H1 (cell line): ENCODE measurements at places on chromosomes 2 and 18. TPM values are rescaled to one million over a fixed set of nuclear protein-coding genes. Genes with fewer than 3 reads are reported as not detected.

GRCh38 chr18:26696786-26697185 lies 148.4 kb upstream of the KCTD1 start:
- H3K4me1 ChIP-seq, result no peaks in the 10 kb centered on the region
- no peak overlapping the region for H3K4me3 ChIP-seq
- H3K36me3 ChIP-seq, result no peaks in the 10 kb centered on the region
- DNase-seq, result no peak
- no peak overlapping the region for H3K27ac ChIP-seq
- H3K27me3 ChIP-seq, result peaks cover 34% of the 10 kb centered on the region

- H3K27ac ChIP-seq, result no peak overlapping the region
- DNase-seq, result no peak
- H3K4me3 ChIP-seq, result no peak overlapping the region
- no peaks in the 10 kb centered on the region for H3K27me3 ChIP-seq
- H3K36me3 ChIP-seq, result no peaks in the 10 kb centered on the region
- peaks cover 3% of the 10 kb centered on the region; the same call in 1 of the 2 replicates for H3K4me1 ChIP-seq
These were observed 988.2 kb upstream of the CDH2 start for GRCh38 chr18:29164993-29165599.

DNA sequence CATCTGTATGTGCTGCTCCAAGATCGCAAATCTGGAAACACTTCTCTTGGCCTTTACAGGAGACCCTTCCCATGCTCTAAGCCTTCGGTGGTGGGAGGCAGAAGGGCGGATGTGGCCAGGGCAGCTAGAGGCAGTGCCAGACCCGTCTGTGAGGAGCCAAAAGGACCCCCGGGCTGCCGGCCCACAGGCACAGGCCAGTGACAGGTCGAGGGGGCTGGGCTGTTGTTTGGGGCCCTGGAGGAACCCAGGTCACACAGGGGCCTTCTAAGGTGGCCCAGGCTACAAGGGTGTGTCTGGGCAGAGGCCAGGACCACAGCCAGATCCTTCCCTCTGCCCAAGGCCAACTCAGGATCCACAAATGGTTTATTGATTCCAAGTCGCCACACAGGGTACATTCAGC lies 49.4 kb downstream of the SLC66A2 start:
- no peak overlapping the region for H3K27ac ChIP-seq
- peaks cover 25% of the 10 kb centered on the region for H3K36me3 ChIP-seq
- H3K4me1 ChIP-seq, result no peaks in the 10 kb centered on the region
- no peak overlapping the region for H3K4me3 ChIP-seq
- peak; percentile 33 for DNase-seq
- no peaks in the 10 kb centered on the region for H3K27me3 ChIP-seq

- H3K27me3 ChIP-seq, result peaks cover 10% of the 10 kb centered on the region; the same call in 1 of the 2 replicates
- H3K27ac ChIP-seq, result no peak overlapping the region
- H3K4me3 ChIP-seq, result peak overlapping the region; percentile 72
- peaks cover 12% of the 10 kb centered on the region for H3K4me1 ChIP-seq
- DNase-seq, result no peak
- H3K36me3 ChIP-seq, result no peaks in the 10 kb centered on the region
These were observed 2.1 kb downstream of the RPRM start for GRCh38 chr2:153476491-153476815.

GRCh38 chr2:31089645-31090044 lies 48.6 kb downstream of the GALNT14 start:
- no peak overlapping the region for H3K27ac ChIP-seq
- no peaks in the 10 kb centered on the region; the same call in 1 of the 2 replicates for H3K36me3 ChIP-seq
- no peak overlapping the region for H3K4me3 ChIP-seq
- DNase-seq, result no peak

Gene RNU2-63P
- 6.6 and 8.3 TPM in 2 replicates for total RNA-seq

DNA sequence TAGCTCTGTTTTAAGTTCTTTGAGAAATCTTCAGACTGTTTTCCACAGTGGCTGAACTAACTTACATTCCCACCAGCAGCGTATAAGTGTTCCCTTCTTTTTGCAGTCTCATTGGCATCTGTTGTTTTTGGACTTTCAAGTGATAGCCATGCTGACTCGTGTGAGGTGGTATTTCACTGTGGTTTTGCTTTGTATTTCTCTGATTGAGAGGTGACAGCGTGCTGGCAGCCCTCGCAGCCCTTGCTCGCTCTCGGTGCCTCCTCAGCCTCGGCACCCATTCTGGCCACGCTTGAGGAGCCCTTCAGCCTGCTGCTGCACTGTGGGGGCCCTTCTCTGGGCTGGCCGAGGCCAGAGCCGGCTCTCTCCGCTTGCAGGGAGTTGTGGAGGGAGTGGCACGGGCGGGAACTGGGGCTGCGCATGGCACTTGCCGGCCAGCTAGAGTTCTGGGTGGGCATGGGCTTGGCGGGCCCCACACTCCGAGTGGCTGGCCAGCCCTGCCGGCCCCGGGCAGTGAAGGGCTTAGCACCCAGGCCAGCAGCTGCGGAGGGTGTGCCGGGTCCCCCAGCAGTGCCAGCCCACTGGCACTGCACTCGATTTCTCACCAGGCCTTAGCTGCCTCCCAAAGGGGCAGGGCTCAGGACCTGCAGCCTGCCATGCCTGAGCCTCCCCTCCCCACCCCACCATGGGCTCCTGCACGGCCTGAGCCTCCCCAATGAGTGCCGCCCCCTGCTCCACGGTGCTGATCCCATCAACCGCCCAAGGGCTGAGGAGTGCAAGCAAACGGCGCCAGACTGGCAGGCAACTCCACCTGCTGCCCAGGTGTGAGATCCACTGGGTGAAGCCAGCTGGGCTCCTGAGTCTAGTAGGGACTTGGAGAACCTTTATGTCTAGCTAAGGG lies 151.8 kb downstream of the IRS1 start:
- no peak overlapping the region for H3K27ac ChIP-seq
- DNase-seq, result no peak
- H3K36me3 ChIP-seq, result no peaks in the 10 kb centered on the region
- no peak overlapping the region for H3K4me3 ChIP-seq
- no peaks in the 10 kb centered on the region for H3K27me3 ChIP-seq

- H3K27me3 ChIP-seq, result no peaks in the 10 kb centered on the region
- no peak overlapping the region for H3K27ac ChIP-seq
- H3K36me3 ChIP-seq, result no peaks in the 10 kb centered on the region
- no peak overlapping the region for H3K4me3 ChIP-seq
- H3K4me1 ChIP-seq, result no peaks in the 10 kb centered on the region; the same call in 1 of the 2 replicates
These were observed 64.6 kb downstream of the TGIF1 start for GRCh38 chr18:3514312-3515216.

DNA sequence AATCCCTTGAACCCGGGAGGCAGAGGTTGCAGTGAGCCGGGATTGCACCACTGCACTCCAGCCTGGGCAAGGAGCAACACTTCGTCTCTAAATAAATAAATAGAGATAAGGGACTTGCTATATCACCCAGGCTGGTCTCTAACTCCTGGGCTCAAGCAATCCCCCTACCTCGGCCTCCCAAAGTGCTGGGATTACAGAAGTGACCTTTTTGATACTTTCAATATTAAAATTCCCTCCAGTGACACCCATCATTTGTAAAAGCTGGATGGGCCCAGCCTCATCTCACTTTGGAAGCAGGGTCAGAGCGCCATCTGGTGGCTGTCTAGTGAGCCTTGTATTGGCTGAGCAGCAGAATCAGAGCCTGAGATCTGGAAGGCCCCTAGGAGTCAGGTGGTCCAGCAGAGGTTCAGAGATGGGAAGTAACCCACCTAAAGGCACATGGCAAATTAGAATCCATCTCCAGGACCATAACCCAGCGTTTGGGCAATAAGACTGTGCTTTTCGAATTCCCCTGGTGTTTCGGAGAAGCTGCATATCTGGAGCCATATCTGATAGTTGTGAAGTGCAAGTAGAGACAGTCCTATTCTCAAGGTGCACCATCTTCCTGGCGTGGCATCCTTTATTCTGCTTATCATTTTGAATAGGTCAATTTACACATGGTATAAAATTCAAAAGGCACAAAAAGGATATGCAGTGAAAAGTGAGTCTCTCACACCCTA lies 18.3 kb upstream of the SLC35F6 start:
- no peaks in the 10 kb centered on the region for H3K36me3 ChIP-seq
- H3K4me1 ChIP-seq, result peaks cover under 1% of the 10 kb centered on the region; the same call in 1 of the 2 replicates
- H3K4me3 ChIP-seq, result no peak overlapping the region
- H3K27ac ChIP-seq, result no peak overlapping the region
- peak; percentile 90 for DNase-seq
- H3K27me3 ChIP-seq, result no peaks in the 10 kb centered on the region; the same call in none of the 2 replicates

Gene POTEI
- 0.19 and 0.20 TPM in 2 replicates for total RNA-seq

Gene MAPK4
- total RNA-seq, result 2.1 and 3.2 TPM in 2 replicates

DNA sequence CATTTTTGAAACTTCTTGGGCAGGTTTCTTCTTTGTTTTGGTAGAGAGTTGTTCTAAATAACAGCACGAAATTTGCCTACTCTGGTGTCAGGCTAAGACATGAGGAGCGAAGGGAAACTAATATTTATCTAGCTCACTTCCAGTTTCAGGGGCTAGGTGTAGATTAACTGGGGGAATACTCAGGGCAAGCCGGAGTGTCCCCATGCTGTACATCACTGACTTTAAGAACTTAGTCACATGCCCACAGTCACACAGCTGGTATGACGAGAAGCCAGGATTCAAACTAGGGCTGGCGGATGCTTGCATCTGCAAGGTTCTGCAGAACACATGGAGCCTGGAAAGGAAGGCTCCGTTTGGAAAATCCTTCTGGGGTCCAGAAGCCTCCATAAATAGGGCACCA lies 133.3 kb downstream of the ALPK2 start:
- no peaks in the 10 kb centered on the region for H3K27me3 ChIP-seq
- DNase-seq, result no peak
- H3K4me1 ChIP-seq, result peaks cover 3% of the 10 kb centered on the region

Gene KDM3A
- 25.3 and 29.2 TPM in 2 replicates for total RNA-seq

DNA sequence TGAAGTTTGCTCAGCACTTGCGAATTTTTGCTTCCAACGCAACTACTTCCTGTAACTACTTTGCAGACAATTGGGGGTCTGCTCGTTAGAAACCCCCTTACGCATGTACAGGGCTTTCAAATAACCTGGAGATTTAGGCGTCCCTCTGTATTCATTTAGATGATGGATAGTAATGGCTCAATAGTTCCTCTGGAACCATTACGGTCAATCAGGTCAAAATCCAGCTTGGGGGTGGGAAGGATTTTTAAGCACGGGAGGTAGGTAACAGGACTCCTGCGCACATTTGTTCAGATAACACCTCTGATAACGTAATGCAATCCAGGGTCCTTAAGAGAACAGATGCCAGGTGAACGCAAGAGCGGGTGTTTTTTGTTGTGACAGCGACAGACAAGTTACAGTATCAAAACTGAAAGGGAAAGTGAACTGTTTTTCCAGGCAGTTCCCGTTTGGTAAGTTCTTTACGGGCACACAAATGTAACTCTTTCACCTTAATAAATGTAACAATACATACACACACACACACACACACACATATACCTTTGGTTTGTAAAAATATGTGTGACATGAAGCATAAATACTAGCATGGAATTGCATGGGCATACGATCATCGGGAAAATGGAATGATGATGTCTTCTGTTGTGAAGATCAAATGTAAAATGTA lies 3.8 kb upstream of the OSR1 start:
- H3K4me3 ChIP-seq, result no peak overlapping the region
- peaks cover 65% of the 10 kb centered on the region for H3K27me3 ChIP-seq
- no peaks in the 10 kb centered on the region for H3K36me3 ChIP-seq
- peaks cover 29% of the 10 kb centered on the region for H3K4me1 ChIP-seq

- no peak overlapping the region for H3K4me3 ChIP-seq
- no peak overlapping the region for H3K27ac ChIP-seq
- no peaks in the 10 kb centered on the region for H3K27me3 ChIP-seq
These were observed 29.9 kb downstream of the ROCK2 start for GRCh38 chr2:11314487-11314886.

DNA sequence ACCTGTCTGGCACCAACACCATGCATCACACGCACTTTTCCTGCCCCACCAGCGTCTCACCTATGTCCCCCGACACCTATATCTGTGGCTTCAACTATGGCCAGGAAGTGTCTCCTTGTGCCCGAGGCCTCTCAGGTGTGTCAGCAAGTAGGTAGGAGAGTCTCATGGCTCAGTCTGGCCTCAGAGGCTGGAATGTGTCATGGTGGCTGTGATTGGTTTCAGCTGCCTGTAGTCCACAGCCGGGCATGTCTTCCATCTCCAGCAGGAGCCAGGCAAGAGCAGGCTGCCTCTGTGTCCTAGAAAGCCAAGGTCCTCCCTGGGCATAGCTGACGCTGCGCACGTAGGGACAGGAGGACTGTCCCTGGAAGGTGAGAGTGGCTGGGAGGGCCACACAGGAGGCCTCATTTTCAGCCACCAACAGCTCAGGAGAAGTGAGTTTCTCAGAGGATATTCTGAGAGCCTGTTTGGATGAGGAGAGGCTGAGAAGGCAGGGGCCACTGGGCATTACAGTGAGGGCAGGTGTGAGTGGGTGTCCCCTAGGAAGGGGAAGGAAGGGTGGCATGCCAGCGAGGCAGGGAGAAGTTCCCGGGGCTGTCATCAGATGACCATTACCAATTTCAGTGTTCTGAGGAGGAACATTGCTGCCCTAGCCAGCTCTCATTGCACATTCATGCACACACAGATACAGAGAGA lies 47.2 kb downstream of the SDC1 start:
- no peak for DNase-seq
- H3K4me1 ChIP-seq, result no peaks in the 10 kb centered on the region
- H3K27me3 ChIP-seq, result no peaks in the 10 kb centered on the region
- H3K4me3 ChIP-seq, result no peak overlapping the region
- H3K36me3 ChIP-seq, result no peaks in the 10 kb centered on the region
- H3K27ac ChIP-seq, result no peak overlapping the region

- no peaks in the 10 kb centered on the region for H3K36me3 ChIP-seq
- no peak overlapping the region for H3K27ac ChIP-seq
- no peaks in the 10 kb centered on the region for H3K4me1 ChIP-seq
- DNase-seq, result no peak
- H3K4me3 ChIP-seq, result no peak overlapping the region
These were observed 1104.2 kb downstream of the BCL11A start for GRCh38 chr2:59449274-59449673.

- peak within 1 kb of the TSS; percentile 56 for H3K4me3 ChIP-seq
- H3K27me3 ChIP-seq, result peaks cover 25% of the 10 kb centered on the region
- peak; percentile 63 for DNase-seq
- H3K27ac ChIP-seq, result no peak within 1 kb of the TSS
These were observed at the start of gene ZNF804A for GRCh38 chr2:184598316-184599053. TSS of gene ZNF804A (plus strand) at chr2:184598529. CDS start at chr2:184598960, 431 bp downstream.

GRCh38 chr18:68847219-68847837 lies 49.4 kb downstream of the CCDC102B start:
- no peak for DNase-seq
- H3K36me3 ChIP-seq, result no peaks in the 10 kb centered on the region
- H3K27ac ChIP-seq, result no peak overlapping the region
- H3K4me1 ChIP-seq, result no peaks in the 10 kb centered on the region

Gene SCYGR4
- total RNA-seq, result not detected in 2 replicates

Gene MYO5B
- 6.4 and 6.9 TPM in 2 replicates for total RNA-seq

- no peak overlapping the region for H3K27ac ChIP-seq
- no peak for DNase-seq
- H3K4me3 ChIP-seq, result no peak overlapping the region
- no peaks in the 10 kb centered on the region for H3K27me3 ChIP-seq
- peaks cover 25% of the 10 kb centered on the region for H3K4me1 ChIP-seq
These were observed 41.4 kb upstream of the STPG4 start for GRCh38 chr2:47196499-47196898.

Gene SKA1
- total RNA-seq, result 18.9 and 22.9 TPM in 2 replicates

DNA sequence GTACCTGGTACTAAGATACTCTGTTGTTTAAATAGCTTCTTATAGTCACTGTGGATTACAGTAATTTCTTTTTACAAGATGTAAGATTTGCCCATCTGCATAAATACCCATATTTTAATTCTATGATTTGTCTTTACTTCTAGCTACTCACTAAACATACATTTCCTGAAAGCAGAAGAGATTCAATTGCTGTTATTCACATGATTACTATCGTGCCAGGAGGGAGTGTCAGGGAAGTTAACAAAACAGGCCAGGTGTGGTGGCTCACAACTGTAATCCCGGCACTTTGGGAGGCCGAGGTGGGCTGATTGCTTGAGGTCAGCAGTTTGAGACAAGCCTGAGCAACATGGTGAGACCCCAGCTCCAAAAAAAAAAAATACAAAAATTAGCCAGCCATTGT lies 33.8 kb downstream of the PRKCE start:
- no peaks in the 10 kb centered on the region for H3K4me1 ChIP-seq
- no peak overlapping the region for H3K27ac ChIP-seq
- DNase-seq, result no peak
- H3K4me3 ChIP-seq, result no peak overlapping the region

Gene CFC1
- total RNA-seq, result 0.31 TPM in 1 of 2 replicates, not detected in the other

Gene VAPA
- total RNA-seq, result 128 and 130 TPM in 2 replicates
